ENCODE measurements at places on chromosomes 4 and X.

- DNase-seq, result no peak
Observed at GRCh38 chr4:61275241-61275640, 75.1 kb downstream of the ADGRL3 start.

DNA sequence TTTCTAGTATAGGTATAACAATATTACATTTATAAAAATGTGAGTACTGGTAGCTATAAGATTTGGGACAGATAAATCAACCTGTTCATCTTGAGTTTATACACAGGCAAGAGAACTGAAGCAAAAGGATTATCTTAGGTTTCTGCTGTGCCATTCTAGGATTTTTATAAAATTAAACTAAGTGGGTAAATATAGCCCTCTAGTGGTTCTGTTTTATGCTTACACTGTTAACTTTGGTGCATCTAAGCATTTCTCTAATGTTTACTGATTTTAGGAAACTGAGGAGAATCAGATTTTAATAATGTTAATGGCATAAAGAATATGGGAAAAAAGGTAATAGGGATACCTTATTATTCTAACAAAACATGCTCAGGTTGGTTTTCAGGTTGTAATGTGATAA lies 1.1 kb upstream of the RRH start:
- DNase-seq, result no peak

DNA sequence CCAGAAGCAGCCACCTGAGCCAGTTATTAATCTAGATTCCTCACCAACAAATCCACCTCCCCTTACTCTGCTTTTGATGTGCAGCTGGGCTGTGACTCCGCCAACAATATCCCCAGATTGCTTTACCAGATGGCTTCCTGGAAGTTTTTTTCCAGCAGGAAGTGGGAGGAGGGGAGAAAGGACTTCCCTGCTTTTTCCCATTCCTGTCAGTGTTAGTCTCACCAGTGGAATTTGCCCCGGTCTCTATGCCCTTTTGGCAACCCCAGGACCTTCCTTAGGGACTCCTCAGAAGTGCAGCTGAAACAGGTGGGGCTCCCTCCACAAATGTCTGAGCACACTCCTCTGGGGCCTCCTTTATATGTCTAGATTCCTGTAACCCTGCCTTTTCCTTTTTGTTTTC lies 465.2 kb upstream of the IGFBP7 start:
- DNase-seq, result no peak

DNA sequence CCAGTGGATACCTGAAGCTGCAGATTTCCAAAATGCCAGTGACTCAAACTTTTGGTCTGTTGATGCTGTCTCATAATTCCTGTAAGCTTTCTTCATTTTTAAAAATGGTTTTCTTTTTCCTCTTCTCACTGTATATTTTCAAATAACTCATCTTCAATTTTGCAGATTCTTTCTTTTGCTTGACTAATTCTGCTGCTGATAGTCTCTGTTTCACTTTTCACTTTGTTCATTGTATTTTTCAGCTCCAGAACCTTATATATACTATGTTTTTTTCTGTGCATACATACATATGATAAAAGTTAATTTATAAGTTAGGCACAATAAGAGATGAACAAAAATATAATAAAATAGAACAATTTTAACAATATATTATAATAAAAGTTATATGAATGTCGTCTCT lies 237.7 kb upstream of the GPRIN3 start:
- no peak for DNase-seq

- DNase-seq, result no peak
Observed at GRCh38 chr4:168813890-168814289, 196.2 kb downstream of the CBR4 start.

- no peak for DNase-seq
Observed at GRCh38 chrX:262381-262909, 18.7 kb upstream of the PLCXD1 start.

DNA sequence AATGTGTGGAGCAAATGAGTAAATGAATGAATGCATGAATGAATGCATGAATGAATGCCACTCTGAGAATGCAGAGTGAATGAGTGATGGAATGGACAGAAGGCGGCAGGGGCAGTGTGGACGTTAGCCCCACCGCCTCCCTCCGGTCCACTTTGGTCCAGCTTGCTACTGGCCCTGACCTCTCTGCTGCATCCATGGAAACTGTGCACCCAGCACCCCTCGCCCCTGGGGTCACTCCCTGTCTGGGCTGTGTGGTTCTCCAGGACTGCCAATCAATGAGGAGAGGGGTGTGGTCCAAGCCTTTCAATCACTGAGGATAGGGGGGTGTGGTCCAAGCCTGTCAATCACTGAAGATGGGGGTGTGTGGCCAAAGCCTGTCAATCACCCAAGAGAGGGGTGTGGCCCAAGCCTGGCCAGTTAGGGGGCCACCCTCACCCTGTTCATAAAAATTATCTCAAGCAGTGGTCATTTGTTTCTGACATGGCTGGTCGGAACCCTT lies 39.2 kb upstream of the ASMTL start:
- no peak for DNase-seq

GRCh38 chrX:106177982-106178321 lies 9.8 kb downstream of the PWWP3B start:
- no peak for DNase-seq

GRCh38 chr4:159105761-159106243 lies 2.9 kb downstream of the RAPGEF2 start:
- no peak for DNase-seq

- DNase-seq, result no peak
Observed at GRCh38 chrX:118183606-118184005, 67.0 kb upstream of the KLHL13 start.

- no peak for DNase-seq
Observed at GRCh38 chr4:26288355-26288909, 32.4 kb upstream of the RBPJ start.
